ENCODE measurements at places on chromosomes 2 and 18.

DNA sequence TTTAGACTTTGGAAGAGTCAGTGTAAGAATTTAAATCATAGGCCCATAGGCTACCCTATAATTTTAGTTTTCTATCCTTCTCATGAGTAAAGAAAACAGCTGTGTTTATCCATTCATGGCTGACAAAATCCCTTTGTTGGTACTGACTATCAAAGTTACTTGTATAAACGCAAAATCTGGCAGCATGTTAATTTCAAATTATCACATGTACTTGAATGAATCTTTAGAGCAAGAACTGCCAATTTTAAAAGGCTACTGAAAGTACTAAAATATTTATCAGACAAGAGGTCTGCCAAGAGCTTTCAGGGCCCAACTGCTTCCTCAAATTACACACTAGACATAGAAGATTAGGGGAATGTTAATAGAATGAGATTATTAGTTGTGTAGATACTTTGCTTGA, 66.6 kb downstream of the MYL12B start:
- DNase-seq, result no peak

DNA sequence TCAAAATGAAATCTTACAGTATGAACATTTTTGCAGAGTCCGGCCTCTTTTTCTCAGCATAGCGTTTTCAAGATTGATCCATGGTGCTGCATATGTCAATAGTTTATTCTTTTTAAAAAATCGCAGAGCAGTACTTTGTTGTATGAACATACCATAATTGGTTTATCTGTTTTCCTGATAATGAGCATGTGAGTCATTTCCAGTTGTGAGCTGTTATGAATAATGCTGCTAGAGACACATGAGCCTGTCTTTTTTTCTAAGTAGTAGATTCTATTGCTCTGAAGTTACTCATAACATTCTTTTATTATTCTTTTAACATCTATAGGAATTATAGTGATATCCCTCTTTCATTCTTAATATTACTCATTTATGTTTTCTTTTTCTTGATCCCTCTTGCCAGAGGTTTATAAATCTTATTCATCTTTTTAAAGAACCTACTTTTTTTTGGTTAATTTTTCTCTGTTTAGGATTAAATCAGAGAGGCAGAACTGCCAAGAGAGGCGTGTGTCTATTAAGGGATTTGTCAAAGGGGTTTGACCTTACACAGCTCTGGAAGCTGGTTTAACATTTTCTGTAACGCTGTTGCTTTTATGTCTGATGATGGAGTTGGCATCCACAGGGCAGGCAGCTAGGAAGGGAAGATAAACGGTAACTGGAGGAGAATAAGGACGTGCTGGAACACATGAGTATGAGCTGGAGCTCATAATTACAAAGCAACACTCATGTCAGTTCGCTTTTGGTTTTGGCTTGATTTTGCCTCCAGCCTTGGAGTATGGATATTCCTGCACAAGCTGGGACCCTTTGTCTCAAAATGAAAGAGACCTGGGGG, 47.4 kb downstream of the MGAT5 start:
- peak; percentile 57 for DNase-seq

DNA sequence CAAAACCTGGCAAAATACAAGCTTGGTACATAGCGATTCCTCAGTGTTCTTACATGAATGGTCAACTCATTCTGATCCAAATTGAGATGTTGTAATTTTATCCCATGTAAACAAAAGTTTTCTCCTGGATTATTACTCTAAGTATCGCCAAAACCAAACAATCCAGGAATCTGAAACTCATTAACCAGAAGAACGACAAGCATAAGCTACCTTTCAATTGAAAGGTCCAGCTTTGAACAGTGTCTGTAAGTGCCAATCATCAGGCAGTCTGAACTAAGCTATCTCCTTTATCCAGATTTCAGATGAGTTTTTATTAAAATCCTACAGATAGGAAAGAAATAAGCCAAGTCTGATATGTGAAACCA, 2.4 kb downstream of the MEX3C start:
- DNase-seq, result no peak

GRCh38 chr2:201234663-201235135, 25.6 kb upstream of the CASP8 start:
- DNase-seq, result no peak

DNA sequence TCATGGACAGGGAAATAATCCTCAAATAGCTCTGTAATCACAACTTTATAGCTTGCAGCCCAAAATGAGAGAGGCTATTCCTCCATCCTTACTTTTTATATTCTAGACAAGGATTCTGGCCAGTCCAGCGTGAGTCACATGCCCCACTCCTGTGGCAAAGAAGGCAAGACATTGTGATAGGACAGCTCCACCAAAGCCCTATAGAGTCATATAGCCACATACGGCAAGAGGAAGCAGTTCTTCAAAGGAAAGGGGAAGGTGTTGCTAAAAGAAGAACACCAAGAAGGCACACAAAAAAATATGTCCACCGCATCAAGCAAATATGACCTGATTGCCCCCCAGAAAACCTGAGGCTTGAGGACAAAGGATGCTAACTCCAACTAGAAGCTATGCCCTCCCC, 3.4 kb upstream of the GFPT1 start:
- DNase-seq, result no peak

- no peak for DNase-seq
These were observed 226.7 kb downstream of the ARHGAP15 start for GRCh38 chr2:143355870-143356269.

DNA sequence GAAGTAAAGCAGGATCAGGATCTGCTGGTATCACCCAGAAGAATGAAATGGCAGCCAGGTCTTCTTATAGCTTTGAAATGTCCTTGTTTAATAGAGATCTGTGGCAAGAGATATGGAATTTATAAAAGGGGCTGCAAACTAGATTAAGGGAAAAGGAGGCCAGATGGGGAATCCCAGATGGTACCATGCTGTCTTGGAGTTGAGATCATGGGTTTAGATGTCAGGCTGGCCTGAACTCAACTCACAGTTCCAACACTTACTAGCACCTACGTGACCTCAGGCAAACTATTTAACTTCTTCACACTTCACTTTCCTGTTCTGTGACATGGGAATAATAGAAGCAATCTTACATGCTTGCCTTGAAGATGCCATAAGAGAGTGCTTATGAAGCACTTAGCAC, 188.2 kb downstream of the ALK start:
- DNase-seq, result no peak

DNA sequence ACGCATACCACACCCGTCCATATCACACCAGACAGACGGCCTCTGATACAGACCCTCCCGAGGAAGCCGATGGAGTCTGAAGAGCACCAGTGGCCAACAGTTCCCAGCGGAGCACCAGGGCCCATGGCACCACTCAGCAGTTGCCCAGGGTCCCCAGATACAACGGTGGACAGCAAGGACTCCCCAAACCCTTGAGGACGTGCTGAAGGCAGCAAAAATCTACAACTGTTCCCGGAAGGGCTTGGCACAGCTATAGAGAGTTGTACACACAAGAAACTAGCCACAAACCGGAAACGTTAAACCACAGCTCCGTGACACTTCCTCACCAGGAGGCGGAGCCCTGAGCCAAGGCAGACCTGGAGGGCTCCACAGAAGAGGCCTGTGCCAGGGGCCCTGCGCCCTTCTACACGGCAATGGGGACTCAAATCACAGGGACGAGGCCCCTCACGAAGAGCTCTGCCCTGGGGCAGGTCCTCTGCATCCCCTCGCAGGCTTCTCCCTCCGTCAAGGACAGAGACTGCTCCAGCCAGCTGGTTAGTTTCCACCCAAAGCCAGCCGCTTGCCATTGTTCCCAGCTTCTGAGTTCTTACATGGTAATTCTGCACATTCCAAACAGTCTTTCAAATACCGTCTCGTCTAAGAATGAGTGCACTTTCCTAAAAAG, 133.4 kb downstream of the HDAC4 start:
- peak; percentile 57 for DNase-seq

- DNase-seq, result no peak
These were observed 45.1 kb downstream of the SCN1A start for GRCh38 chr2:166082736-166083135.

GRCh38 chr18:39172695-39173421, 1607.3 kb upstream of the CELF4 start:
- DNase-seq, result no peak

DNA sequence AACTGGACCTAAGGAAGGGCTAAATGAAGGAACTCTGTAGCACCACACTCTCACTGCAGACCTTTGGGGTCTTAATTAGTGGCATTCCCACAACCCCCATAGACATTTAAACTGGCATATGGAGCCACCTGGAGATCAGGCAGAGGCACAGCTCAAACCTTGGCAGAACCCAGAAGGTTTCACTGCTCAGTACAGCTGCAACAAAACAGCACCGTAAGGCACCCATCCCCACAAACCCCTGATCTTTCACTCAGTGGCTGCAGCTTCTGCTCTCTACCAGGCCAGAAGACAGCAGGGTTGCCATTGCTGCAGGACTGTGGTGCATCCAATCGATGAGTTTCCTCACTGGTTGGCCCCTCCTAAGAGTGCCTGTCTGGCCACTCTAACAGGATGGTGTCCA, 361.6 kb upstream of the VRK2 start:
- DNase-seq, result no peak

- no peak for DNase-seq
These were observed 26.0 kb downstream of the PLEK start for GRCh38 chr2:68391099-68391498.

DNA sequence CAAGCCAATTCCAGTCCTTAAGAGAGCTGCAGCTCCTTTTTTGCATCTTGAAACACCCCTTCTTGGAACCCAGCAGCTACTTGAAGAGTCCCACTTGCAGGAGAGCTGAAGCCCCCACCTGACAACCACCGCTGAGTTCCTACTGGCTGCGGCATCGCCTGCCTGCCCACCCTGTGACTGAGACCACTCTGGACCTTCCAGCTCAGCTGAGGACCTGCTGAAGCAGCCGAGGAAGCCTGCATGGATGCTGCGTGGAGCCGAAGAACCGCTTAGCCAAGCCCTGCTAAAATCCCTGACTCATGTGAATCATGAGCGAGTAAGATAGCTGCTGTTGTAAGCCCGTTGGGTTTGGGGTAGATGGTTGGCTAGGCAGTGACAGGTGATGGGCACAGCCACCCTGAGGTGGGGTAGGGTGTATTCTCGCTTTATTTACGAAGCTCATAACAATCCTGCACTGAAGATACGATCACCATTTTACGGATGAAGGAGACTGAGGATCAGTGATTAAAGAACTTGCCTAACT, 78.4 kb downstream of the INHBB start:
- no peak for DNase-seq

GRCh38 chr18:27045342-27045741, 139.8 kb downstream of the CHST9 start:
- DNase-seq, result no peak

DNA sequence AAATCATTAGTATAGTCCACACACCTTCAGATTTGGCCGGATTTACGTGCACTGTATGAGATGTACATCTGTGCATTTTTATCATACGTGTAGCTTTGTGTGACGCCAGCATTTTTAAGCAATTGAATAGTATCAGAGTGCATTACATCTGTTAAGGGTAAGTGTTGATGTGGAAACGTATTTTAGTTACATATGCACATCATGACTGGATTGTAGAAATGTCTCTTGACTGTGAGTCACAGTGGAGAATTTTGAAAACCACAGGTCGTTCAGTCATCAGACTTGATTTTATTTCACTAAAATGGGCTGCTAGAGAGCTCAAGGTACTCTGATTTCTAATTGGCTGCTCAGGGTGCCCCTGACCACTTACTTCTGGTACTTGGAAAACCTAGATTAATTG, 5.4 kb upstream of the GPBAR1 start:
- DNase-seq, result no peak

DNA sequence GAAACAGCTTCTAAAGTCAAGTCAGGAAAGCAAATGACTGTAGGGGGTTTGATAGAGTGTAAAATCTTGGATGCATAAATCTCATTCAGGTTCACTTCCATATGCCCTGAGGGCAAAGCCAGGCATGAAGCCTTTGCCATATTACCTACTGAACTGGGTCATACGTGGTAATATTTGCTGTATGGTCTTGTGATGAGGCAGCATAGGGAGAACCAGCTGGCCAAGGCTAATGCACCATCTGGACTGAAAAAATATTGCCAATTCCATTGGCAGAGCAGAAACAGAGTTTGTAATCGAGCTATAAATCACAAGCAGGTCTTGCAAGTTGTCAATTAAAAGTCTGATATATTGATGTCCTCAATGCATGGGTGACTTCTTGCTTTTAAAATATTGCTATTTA, 243.8 kb downstream of the ERBB4 start:
- DNase-seq, result no peak

GRCh38 chr2:151681051-151681450, 53.2 kb downstream of the NEB start:
- DNase-seq, result no peak

- no peak for DNase-seq
These were observed 223.1 kb upstream of the SP5 start for GRCh38 chr2:170492010-170492409.

DNA sequence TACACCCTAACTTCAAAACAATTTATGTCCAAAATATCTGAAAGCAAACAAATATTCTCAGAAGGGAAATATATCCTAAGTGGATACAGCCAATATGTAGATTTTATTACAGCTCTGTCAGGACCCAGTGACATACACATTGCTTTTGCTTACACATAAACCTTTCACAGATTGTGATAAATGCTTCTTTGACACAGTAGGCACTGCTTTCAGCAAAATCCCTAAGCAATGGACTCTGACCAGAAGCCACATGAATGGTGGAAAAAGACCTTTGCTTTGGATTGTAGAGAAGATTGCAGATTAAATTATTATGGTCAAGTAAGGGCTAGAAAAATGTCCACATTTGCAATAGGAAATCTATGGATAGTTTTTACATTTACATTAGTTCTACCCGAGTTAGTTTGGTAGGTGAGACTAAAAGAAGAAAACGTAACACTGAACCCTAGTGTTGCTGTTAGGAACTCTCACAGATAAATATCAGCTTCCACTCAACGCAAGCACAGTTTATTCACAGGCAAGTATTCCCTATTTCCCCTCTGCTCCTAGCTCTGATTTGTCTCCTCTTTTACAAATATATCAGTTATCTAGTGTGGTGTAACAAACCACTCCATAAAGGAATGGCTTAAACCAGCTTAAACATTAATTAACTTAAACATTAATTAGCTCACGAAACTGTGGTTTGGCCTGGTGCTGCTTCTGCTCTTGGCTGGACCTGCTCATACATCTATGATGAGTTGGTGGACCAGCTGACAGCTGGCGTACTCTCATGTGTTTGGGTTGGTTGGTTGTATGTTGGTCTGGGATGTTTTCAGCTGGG, 23.6 kb upstream of the SERPINE2 start:
- DNase-seq, result no peak

GRCh38 chr2:29032189-29032588, 42.1 kb downstream of the PCARE start:
- DNase-seq, result no peak

- peak; percentile 49 for DNase-seq
These were observed 32.8 kb upstream of the DOCK10 start for GRCh38 chr2:225074919-225075681.

- DNase-seq, result no peak
These were observed 486.7 kb upstream of the GCFC2 start for GRCh38 chr2:76197428-76197827.

GRCh38 chr2:203591642-203592041, 56.5 kb upstream of the RAPH1 start:
- DNase-seq, result peak; percentile 48

GRCh38 chr2:150513647-150514046, 26.2 kb upstream of the RND3 start:
- peak; percentile 57 for DNase-seq
